NCI-H510A (cell line): ENCODE measurements at places on chromosomes 7 and 10.

DNA sequence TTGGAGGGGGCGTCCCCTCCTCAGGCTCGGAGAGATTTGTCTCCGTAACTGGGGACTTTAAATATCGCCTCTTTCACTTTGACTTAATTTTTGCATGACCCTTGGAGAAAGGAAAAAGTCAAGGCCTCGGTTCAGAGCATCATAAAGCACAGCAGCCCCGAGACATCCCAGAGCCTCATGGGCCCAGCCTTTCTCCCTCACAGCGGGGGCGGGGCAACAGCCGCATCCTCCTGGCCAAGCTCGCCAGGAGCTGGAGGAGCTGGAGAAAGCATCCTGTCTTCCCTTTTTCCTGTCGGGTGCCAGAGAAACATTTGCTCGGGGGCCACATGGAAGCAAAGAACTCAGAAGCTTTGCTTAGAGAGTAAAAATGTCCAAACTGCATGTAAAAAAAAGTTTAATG is 43.6 kb upstream of the DPYSL4 start:
- no peak for DNase-seq

- DNase-seq, result no peak
Measured at GRCh38 chr10:131805696-131806095, 95.1 kb upstream of the PPP2R2D start.

DNA sequence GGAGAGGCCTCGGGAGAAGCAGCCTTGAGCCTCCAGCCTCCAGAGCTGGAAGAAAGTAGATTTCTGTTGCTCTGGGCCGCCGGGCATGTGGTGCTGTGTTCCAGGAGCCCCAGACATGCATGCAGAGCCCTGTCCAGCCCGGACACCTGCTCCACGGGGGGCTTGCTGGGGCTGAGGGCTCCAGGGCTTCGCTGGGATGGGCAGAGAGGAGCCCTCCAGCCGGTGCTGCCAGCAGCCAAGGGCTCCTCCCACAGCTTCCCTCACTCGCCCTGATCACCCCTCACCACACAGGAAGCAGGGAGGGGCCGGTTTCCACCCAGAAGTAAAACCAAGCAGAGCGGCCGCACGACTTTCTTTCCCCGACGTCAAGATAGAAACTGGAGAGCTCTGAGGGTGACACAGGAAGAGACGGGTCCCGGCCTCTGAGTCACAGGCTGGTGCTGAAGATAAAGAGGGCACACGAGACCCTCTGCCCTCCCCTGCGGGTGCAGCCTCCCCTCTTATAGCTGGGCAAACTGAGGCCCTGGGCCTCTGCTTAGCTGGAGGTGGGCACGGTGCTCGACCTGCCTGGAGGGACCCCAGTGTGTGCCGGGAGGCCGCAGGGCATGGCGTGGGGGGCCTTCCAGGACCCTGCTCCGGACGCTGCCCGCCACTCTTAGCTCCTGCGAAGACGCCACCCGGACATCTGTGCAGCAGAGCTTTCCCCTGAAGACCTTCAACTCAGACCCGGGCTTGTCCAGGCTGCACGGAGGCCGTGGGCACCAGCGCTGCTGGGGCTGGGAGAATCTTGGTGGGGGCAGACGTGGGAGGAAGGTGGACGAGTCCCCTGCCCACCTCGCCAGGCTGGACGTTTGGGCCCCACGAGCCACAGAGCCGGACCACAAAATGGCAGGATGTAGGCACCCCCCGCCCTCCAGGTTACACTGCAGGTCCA is 31.1 kb downstream of the ADAP1 start:
- DNase-seq, result no peak

- DNase-seq, result no peak
Measured at GRCh38 chr7:14321947-14322346, 332.5 kb upstream of the ETV1 start.

DNA sequence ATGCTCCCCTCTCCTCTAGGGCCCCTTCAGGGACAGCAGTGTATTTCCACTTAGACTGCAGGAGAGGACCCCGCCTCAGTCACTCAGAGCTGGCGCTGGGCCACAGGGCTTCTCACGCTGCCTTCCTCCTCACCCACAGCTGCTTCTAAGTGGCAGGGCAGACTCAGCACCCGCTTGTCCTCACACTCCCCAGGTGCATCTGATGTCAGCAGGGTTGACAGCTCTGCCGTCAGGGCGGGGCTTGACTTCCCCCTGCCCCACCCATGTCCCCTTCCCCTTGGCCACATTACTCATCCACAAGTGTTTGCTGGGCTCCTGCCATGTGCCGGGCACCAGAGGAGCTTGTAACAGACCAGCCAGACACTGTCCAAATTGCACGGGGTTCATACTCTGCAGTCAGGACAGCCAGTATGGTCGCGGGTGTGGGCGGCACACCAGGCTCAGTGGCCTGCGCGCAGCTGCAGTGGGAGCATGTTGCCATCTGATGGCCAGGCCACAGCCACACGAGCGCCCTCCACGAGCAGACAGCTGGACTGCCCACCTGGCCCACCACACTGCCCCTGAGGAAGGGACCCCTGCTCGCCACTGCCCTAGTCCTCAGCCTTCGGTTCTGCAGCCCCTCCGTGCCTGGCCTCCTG is 29.3 kb upstream of the TTYH3 start:
- no peak for DNase-seq

DNA sequence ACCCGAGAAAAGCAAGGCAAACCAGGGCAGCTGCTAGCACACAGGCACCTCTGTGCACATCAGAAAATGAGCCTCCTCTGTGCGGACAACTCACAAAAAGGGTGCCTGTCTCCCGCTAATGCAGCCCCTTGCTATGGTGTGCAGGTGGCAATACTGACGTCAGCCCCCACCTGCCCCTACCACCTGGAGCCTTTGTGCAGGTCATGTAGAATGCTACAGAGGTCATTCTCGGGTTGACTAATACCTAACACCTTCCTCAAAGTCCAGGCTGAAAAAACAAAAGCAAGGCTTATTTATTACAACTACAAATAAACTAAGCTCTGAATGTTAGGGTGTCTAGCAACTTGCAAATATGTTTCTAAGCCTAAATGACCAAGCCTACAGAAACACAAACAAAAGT is 13.9 kb downstream of the PIP4K2A start:
- DNase-seq, result no peak

DNA sequence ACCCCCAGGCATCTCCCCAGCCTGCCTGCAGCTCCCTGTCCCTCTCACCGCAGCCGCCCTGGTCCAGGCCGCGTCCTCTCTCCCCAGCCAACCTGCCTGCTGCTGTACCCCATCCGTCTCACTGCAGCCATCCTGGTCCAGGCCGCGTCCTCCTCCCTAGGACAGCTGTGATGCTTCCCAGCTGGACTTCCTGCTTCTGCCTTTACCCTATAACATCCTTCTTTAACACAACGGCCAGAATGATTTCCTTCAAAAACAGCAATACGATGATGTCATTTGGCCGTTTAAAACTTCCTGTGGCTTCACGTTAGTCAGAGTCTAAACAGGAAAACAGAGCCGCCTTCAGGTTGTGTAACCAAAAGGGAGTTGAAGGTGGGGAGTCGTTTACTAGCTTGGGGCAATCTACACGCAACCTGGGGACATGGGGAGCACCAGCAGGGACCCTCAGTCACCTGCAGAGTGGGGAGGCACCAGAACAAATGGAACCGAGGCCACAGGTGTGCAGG is 32.2 kb upstream of the ZFAND2A start:
- DNase-seq, result no peak

DNA sequence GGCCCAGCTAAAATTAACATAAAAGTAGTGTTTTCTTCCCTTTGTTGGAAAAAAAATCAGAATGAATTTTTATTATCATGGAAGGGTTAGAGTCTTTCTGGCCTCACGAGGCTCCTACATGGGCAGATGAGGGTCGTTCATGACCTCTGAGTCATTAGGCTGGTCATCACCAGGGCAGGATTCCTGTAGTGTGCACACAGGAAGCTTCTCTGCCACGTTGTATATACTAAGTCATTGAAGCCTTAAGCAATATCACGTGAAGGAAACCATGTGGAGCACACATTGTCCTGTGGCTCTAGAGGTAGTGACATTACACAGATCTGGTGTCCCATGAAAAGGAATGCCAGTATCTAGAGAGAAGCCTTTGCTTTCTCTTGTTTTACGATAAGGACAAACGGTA is 84.7 kb upstream of the C1QL3 start:
- no peak for DNase-seq

GRCh38 chr10:89414879-89415821 is 782 bp downstream of the IFIT5 start:
- DNase-seq, result no peak

GRCh38 chr10:132678436-132679216 is 107.3 kb downstream of the NKX6-2 start:
- no peak for DNase-seq

DNA sequence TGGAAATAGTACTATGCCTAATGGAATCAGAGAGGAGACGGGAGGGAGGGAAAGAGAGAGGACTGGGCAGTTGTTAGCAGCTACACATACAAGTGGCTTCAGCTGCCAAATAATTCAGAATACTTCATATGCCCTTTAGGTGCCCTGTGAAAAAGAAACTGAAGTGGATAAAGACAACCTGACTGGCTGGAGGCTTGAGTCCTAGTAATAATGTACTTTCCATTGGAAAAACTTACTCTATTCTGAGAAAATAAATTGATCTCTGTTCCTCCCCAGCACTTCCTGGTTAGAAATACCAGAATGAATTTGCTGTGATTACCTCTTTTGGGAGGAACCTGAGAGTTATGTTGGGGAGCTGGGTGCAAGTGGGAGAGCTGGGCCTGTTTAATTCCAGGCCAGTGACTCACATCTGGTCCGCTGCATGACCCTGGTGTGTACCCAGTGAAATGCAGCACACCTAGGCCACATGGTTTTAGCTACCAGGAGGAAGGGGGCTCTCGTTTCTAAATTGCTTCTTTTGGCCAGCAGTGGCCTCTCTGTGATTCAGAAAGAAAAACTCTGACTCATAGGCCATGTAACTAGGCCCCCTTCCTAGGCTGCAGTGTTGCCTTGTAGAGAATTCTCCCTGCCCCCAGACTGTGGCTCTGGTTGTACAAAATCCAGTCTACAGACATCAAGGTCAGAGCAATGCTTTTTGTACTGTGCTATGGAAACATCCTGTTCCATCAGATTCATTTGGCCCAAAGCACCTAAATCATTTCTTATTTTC is 6.5 kb downstream of the AGFG2 start:
- DNase-seq, result no peak

GRCh38 chr10:78181381-78182055 is 147.9 kb downstream of the RPS24 start:
- no peak for DNase-seq

- DNase-seq, result no peak
Measured at GRCh38 chr7:6159524-6160031, 112.8 kb downstream of the CYTH3 start.

DNA sequence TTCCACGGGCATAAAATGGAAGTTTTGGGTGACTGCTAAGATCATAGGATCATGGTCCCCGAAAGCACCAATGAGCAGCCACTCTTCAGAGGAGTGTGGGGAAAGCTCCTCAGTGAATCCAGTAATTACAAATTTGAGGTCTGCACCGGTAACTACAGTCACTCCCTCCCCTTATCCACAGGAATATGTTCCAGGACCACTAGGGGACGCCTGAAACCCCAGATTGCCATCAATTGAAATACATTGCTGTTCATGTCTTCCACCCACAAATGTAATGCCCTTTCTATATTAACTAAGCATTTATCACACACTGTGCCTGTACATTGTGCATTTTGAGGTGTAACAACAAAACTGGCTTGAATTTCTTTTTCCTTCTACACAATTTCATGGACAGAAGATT is 447.9 kb upstream of the PFKP start:
- no peak for DNase-seq

- no peak for DNase-seq
Measured at GRCh38 chr10:123522702-123523312, 143.3 kb upstream of the GPR26 start.

- no peak for DNase-seq
Measured at GRCh38 chr10:12431151-12432101, 82.1 kb downstream of the CAMK1D start.

DNA sequence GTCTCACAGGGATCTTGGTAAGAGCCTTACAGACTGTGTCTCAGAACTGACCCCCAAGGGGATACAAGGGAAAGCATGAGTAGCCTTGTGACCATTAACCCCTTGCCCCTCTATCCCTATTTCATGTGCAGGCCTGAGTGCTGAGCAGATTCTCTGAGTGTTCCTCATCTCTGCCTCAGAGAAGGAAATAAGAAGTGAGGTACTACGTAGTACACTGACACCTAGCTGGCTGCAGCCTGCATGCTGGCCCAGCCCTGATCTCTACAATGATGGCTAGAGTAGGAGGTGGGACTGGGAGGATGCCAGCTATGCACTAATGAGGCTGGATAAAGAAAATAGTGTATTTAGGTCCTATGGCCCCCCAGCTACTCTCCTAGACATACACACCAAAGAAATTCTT is 174.9 kb upstream of the HPS1 start:
- DNase-seq, result no peak
